K562 (cell line): ENCODE measurements at places on chromosomes 2 and 18. TPM values are rescaled to one million over a fixed set of nuclear protein-coding genes. Genes with fewer than 3 reads are reported as not detected.
A peak's percentile ranks its signal among the peaks of the same experiment; 100 is the strongest.

DNA sequence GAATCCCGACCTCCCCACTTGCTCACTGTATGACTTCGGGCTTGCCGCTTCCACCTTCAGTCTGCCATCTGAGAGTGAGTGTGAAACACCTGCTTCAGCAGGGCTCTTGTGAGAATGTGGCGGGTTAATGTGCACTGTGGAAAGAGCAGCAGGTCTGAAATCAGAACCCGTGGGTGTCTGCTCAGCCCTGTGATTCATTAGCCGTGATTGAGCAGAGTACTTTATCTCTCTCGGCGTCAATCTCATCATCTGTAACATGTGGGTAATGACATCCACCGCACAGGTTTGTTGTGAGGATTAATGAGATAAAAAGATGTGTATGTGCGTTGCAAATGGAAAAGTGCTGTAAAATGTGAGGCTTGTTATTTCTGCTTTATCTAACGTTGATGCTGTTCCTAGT is 128.6 kb downstream of the LRATD1 start:
- no peaks in the 10 kb centered on the region for H3K27me3 ChIP-seq
- H3K27ac ChIP-seq = no peak overlapping the region
- H3K4me3 ChIP-seq = no peak overlapping the region

GRCh38 chr2:209956271-209956670 is 46.2 kb upstream of the RPE start:
- H3K36me3 ChIP-seq = no peaks in the 10 kb centered on the region
- DNase-seq = no peak
- no peak overlapping the region for H3K4me3 ChIP-seq
- H3K4me1 ChIP-seq = no peaks in the 10 kb centered on the region
- no peak overlapping the region for H3K27ac ChIP-seq
- no peaks in the 10 kb centered on the region for H3K27me3 ChIP-seq

- H3K4me3 ChIP-seq = no peak overlapping the region
- no peaks in the 10 kb centered on the region for H3K36me3 ChIP-seq
- DNase-seq = no peak
- H3K27ac ChIP-seq = no peak overlapping the region
Observed at GRCh38 chr2:240775905-240776304, 44.1 kb downstream of the KIF1A start.

DNA sequence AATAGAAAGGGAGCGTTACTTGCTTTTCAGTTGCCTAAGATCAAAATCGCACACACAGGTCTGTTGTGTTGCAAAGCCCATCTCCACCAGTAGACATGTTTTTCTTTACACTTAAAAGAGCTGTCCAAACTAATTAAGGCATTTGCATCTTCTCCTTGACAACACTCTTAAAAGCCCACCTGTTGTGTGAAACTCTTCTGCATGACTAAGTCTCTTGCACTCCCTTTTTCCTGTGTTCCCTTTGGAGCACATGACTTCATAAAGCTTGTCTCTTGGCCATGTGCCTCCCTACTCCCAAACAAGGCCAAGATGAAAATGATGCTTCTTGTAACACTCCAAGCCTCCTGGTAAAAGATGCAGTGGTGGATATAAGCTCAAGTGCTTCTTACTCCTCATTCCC is 26.1 kb downstream of the PID1 start:
- no peaks in the 10 kb centered on the region for H3K4me1 ChIP-seq
- no peak for DNase-seq
- H3K27me3 ChIP-seq = no peaks in the 10 kb centered on the region
- no peak overlapping the region for H3K27ac ChIP-seq

GRCh38 chr2:46506131-46506706 is 26.9 kb downstream of the TMEM247 start:
- no peak for DNase-seq
- H3K4me3 ChIP-seq = no peak overlapping the region
- H3K4me1 ChIP-seq = no peaks in the 10 kb centered on the region

DNA sequence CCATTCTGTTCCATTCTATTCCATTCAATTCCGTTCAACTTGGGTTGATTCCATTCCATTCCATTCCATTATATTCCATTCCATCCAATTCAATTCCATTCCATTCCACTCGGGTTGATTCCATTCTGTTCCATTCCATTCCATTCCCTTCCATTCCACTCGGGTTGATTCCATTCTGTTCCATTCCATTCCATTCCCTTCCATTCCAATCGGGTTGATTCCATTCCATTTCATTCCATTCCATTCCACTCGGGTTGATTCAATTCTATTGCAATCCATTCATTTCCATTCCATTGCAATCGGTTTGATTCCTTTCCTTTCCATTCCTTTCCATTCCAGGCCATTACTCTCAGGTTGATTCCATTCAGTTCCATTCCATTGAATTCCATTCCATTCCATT is 1138.4 kb downstream of the RPIA start:
- no peaks in the 10 kb centered on the region for H3K4me1 ChIP-seq
- H3K4me3 ChIP-seq = no peak overlapping the region
- no peak for DNase-seq

DNA sequence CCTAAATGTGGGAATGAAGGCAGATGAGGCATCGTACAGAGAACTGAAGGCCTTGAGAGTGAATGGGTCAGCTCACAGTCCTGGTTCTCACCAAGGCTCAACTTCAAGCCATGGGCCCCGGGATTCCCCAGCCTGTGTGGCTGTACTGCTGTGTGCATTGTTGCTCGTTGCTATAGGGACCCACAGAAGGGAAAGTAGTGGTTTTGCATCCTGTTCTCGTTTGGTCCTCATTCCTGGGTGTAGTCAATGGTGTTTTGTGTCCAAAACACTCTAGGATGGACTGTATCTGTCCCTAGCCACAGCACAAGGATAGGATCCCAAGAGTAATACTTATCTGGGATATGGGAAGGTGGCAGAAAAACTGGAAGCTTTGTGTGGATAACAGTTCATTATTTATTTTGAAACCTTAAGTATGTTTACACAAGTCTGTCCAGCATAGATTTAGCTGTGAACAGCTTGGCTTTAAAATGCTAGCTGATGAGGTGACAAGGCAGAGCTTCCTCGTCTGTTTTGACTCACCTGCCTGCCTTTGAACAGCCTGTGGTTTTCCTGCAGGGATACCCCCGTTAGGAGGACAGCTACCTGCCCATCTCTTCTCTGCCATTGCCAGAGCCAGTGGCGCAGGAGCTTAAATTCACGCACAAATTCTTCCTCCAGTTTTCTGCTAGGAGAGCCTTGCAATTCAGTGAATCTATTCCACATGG is 85.0 kb downstream of the WDSUB1 start:
- no peak overlapping the region for H3K4me3 ChIP-seq
- no peaks in the 10 kb centered on the region for H3K36me3 ChIP-seq
- H3K27me3 ChIP-seq = peaks cover 49% of the 10 kb centered on the region
- no peak for DNase-seq
- H3K4me1 ChIP-seq = no peaks in the 10 kb centered on the region

- H3K4me3 ChIP-seq = no peak overlapping the region
- no peaks in the 10 kb centered on the region for H3K27me3 ChIP-seq
- no peak overlapping the region for H3K27ac ChIP-seq
Observed at GRCh38 chr2:17646838-17647701, 106.5 kb downstream of the SMC6 start.

DNA sequence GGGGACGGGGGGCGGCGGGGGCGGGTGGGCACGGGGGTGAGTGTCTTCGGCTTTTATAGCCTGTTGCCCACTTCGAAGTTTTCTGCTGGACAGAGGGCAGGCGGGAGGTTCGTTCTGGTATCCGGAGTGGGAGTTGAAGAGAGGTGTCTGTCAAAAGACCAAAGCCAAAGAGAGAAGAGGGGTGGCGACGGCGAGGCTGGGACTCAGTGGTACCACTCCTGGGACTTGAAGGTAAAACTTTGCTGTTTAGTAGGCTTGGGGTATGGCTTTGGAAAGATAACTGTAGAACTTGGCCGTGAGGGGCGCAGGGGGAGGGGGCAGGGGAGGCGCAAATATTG is 215.8 kb upstream of the DTNA start:
- H3K27ac ChIP-seq = no peak overlapping the region
- H3K36me3 ChIP-seq = no peaks in the 10 kb centered on the region
- no peaks in the 10 kb centered on the region for H3K4me1 ChIP-seq

DNA sequence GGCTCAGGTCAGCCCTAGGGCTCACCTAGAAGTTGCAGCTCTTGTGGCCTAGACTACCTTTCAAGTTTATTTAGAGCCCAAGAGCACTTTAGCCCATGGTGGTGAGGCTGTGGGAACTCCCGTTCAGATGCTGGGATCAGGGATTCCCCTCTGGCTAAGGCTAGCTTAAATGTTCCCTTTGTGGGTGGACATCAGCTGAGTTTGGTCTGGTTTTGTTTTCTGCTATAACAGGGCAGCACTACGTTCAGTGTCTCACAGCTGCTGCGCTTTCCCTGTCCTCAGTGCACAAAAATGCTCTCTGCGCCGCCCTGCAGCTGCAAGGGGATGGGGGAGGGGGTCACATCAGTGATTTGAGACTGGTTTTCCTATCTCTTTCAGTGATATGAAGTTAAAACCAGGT is 170.5 kb upstream of the KCNJ3 start:
- H3K4me3 ChIP-seq = no peak overlapping the region
- no peaks in the 10 kb centered on the region for H3K27me3 ChIP-seq
- H3K4me1 ChIP-seq = no peaks in the 10 kb centered on the region
- H3K27ac ChIP-seq = no peak overlapping the region
- no peaks in the 10 kb centered on the region for H3K36me3 ChIP-seq

- peaks cover 3% of the 10 kb centered on the region; the same call in 1 of the 2 replicates for H3K4me1 ChIP-seq
- no peak overlapping the region for H3K4me3 ChIP-seq
- no peak overlapping the region for H3K27ac ChIP-seq
- H3K27me3 ChIP-seq = no peaks in the 10 kb centered on the region; the same call in 2 of the 3 replicates
Observed at GRCh38 chr2:30704309-30705020, 102.8 kb downstream of the CAPN13 start.

- H3K27ac ChIP-seq = no peak overlapping the region
- H3K36me3 ChIP-seq = no peaks in the 10 kb centered on the region
- H3K27me3 ChIP-seq = no peaks in the 10 kb centered on the region
Observed at GRCh38 chr2:48397281-48397680, 132.7 kb upstream of the STON1 start.

DNA sequence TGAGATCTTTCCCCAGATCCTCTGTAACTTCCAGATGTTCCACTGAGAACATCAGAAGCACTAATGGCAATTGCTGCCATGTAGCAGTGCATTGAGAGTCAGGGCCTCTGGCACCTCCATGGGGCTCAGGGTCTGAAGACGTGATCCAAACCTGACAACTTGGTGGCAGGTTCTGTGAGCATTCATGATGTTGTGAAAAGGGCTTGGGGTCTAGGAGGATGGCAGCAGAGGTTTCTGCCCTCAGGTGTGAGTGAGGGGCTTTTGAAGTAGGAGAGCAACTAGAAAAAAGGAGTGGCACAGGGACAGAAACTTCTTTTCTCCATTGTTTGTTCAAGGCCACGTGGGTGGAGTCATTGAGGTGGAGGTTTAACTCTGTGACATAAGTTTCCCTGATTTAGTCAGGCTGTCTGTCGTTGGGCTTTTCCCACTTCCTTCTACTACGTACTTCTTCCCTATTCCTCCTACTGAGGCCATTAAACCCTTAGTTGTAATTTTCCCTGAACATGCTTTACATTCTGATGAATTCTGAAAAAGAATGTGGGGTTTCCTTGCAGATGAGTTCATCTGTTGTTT is 13.1 kb downstream of the CFLAR start:
- peaks cover 31% of the 10 kb centered on the region for H3K4me1 ChIP-seq
- peak overlapping the region; percentile 82 for H3K27ac ChIP-seq
- H3K27me3 ChIP-seq = no peaks in the 10 kb centered on the region
- H3K4me3 ChIP-seq = peak overlapping the region; percentile 21; the same call in 1 of the 2 replicates
- peaks cover 31% of the 10 kb centered on the region for H3K36me3 ChIP-seq

The SOX11 gene
- total RNA-seq = 0.02 TPM in 1 of 2 replicates, not detected in the other

The SCYGR8 gene
- not detected in 2 replicates for total RNA-seq

The ALPG gene
- not detected in 2 replicates for total RNA-seq

The SH3BP4 gene
- total RNA-seq = 0.22 and 0.27 TPM in 2 replicates

The NCKAP5 gene
- total RNA-seq = not detected in 2 replicates

The GALNT14 gene
- not detected in 2 replicates for total RNA-seq

The RAB6C gene
- not detected in 2 replicates for total RNA-seq
